ENCODE measurements at places on chromosomes 7 and 10.

- no peak for DNase-seq
These were observed 30.9 kb upstream of the VDAC2 start for GRCh38 chr10:75179657-75180177.

DNA sequence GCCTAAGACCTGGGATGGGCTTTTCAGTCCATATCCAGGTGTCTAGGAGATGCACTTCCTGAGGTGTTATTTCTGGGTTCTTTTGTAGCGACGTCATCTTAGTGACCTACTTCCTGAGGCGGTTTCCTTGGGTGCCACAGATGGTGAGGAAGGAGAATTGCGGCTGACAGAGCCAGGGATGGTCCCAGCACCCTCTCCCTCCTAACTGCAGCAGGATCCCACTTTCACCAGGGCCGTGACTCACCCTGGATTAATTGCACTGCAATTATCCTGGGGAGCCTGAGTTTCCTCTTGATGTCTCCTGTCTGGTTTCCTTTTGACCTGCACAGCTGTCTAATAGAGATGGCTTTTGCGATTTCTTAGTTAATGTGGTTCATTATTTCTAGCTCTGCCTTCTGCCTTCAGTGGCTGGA lies 271.7 kb downstream of the TCF7L2 start:
- peak; percentile 73 for DNase-seq

GRCh38 chr10:58919927-58920654 lies 256.4 kb upstream of the PHYHIPL start:
- DNase-seq: no peak

GRCh38 chr10:99785646-99786045 lies 3.2 kb downstream of the ABCC2 start:
- DNase-seq: no peak

- DNase-seq: no peak
These were observed 55.3 kb downstream of the PPP1R9A start for GRCh38 chr7:94962661-94963060.

GRCh38 chr7:60017-60675 lies 132.2 kb upstream of the FAM20C start:
- no peak for DNase-seq

GRCh38 chr10:17974505-17974904 lies 22.8 kb downstream of the SLC39A12 start:
- DNase-seq: no peak
